ENCODE measurements at places on chromosomes 16 and 17. TPM values are rescaled to one million over a fixed set of nuclear protein-coding genes. Genes with fewer than 3 reads are reported as not detected.

Gene TEX19
- total RNA-seq = not detected

- DNase-seq = no peak
Observed at GRCh38 chr17:67519801-67520251, 142.7 kb downstream of the PITPNC1 start.

DNA sequence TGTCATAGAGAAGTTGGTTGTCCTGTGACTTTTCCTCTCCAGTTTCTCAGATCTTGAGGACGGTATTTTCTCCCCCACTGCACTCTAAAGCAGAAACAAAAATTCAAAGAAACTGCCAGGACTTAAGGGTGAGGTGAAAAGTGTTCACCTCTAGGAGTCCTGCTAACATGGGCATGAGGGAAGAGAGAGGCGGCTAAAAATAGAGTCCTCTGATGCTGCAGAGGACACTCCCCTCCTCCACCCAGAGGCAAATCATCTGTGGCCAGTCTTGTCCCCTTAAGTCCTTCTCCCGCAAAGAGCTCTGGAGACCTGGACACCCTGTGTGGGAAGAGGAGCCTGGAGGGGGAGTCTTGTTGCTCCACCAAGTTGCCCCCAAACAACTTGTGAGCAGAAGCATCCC, 4.7 kb upstream of the DDX19A start:
- DNase-seq = no peak

DNA sequence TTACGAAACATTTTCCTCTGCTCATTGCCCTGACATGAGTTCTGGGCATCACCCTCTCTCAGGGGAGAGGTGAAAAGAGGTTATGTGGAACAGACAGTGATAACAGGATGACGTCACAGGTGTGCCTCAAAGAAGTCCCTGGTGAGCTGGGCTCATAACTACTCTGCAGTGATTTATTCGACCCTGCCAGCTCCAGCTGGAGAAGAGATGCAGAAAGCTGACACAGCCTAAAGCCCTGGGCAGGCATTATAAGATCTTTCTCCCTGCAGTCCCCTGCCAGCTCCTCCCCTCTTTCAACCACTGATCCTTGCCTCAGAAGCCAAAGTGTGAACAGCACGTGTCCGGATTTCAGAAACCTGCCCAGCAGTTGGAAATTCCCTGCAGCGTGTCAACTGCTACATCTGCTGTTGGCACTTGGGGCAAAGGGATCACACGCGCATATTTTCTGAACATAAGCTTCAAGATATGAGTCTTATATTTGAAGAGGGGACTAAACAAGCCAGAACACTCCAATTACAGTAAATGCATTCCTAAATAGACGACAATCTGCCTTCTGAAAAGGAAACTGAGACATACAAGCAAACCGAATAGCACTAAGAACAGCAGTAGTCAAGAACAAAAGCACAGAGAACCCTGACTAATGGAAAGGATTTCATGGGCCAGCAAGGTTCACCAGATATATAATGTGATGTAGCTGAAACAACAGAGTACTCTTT, 80.5 kb downstream of the SMG6 start:
- DNase-seq = peak; percentile 63

Gene CFAP97D1
- total RNA-seq = not detected

DNA sequence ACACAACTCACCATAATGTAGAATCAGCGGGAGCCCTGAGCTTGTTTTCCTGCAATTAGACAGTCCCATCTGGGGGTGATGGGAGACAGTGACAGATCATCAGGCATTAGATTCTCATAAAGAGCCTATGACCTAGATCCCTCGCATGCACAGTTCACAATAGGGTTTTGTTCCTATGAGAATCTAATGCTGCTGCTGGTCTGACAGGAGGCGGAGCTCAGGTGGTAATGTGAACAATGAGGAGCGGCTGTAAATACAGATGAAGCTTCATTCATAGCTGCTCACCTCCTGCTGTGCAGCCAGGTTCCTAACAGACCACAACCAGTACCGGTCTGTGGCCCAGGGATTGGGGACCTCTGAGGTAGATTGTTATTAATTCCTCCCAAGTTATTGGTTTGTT, 2.9 kb upstream of the DOK4 start:
- no peak for DNase-seq

DNA sequence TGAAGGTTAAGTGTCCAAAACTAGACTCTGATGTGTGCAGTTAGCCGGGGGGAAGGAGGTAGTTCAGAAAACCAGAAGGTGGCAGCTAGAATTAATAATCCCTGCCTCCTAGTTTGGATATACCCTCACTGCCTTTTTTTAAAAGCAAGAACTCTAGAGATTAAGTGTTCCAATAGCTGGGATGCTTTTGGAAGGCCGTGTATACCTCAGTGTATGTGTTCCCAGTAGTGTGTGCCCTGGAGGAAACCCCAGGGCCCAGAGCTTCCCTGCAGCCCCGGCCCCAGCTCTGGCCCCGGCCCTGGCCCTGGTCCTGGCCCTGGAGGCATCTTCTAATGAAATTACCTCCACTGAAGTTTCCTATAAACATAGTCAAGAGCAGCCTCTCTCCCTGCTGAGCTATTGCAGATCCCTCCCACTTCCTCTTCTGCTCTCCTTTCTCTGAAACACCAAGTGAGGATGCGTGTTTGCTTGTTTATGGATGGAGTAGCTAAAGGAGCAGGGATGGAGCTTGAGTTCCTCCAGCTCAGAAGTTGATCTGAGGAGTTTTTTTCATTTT, 130.7 kb downstream of the PRKCA start:
- DNase-seq = peak; percentile 30

Gene PDILT
- not detected for total RNA-seq

Gene KRT39
- total RNA-seq = not detected

DNA sequence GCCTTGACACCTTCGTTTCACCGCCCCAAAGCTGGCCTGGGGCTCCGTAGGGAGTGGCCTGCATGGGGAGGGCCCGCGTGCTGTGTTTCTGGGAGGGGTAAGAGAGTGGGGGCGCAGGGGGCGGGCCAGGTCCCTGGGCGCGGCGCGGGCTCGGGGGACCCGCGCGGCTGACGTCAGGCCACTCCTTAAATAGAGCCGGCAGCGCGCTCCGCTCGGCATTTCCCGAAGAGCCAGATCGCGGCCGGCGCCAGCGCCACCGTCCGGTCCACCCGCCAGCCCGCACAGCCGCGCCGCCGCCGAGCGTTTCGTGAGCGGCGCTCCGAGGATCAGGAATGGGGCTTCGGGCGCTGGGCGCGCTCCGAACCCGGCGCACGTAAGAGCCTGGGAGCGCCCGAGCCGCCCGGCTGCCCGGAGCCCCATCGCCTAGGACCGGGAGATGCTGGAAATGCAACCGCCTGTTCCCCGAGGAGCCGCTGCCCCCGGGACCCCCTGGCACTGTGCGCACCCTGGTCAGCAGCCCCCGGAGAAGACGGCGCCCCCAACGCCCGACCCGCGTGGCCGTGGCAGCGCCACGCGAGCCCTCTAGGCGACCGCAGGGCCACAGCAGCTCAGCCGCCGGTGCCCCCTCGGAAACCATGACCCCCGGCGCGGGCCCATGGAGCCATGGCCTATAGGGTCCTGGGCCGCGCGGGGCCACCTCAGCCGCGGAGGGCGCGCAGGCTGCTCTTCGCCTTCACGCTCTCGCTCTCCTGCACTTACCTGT, at the start of gene HS3ST2:
HS3ST2 (plus strand) TSS at position 215 of the 763 bp plus-strand sequence; CDS start at position 664, 449 bp downstream.
- DNase-seq = no peak

GRCh38 chr16:51682905-51683304, 531.8 kb upstream of the SALL1 start:
- DNase-seq = no peak

DNA sequence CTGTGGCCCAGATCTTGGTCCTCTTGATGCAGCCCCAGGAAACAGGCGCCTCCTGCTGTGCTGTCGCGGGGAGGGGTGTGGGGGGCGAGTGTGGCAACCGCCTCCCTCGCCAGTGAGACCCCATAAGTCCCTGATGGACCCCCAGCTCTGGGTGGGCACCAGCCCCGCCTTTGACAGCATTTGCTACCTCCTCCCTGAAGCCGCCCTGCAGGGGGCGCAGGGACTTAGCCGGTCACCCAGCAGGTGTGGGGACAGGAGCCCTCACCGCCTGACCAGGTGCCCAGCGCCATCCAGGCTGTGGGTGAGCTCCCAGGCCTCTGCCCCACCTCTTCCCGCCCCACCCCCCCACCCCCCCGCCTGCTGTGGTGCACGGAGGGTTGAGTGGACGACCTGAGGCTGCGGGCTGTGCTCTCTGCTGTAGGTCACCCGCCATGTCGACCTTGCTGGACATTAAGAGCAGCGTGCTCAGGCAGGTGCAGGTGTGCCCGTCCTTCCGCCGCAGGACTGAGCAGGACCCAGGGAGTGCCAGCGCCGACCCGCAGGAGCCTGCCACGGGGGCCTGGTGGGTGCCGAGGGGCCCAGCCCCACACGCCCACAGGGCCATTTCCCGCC, 4.8 kb downstream of the BAIAP3 start:
- no peak for DNase-seq

- DNase-seq = no peak
Observed at GRCh38 chr16:27269300-27270150, 953 bp upstream of the NSMCE1 start.

Gene ACSM5
- not detected for total RNA-seq

Gene NPIPA3
- total RNA-seq = 0.97 TPM

DNA sequence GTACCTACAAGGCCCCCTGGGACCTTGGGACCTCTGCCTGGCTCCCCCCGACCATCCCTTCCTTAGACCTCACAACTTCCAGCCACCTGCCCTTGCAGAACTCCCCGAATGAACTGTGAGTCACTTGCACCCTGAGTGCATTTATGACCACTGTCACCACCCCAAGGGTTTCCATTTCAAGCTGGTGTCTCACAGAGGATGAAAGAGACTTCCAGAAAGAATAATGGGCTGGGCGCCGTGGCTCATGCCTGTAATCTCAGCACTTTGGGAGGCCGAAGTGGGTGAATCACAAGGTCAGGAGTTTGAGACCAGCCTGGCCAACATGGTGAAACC, 124.5 kb upstream of the CIBAR2 start:
- peak; percentile 87 for DNase-seq

DNA sequence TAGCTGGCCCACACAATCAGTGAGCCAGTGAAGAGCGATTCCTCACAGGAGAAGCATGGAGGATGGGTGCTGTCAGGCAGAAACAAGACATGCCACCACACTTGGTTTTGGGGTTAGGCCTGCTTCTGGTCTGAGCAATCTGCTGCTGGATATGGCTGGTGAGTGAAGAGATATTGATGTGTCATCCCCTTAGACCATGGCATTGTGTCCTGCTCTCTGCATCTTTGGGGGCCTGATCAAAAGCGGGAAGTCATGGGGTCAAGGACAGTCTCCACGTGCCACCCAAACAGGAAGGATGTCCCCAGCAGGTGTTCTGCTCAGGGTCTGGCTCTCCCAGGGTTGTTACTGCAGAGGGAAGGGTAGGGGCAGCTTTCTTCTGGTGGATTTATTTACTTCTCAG, 140.7 kb downstream of the PRKCB start:
- DNase-seq = no peak

GRCh38 chr16:7612671-7613070, 280.0 kb downstream of the RBFOX1 start:
- DNase-seq = no peak

DNA sequence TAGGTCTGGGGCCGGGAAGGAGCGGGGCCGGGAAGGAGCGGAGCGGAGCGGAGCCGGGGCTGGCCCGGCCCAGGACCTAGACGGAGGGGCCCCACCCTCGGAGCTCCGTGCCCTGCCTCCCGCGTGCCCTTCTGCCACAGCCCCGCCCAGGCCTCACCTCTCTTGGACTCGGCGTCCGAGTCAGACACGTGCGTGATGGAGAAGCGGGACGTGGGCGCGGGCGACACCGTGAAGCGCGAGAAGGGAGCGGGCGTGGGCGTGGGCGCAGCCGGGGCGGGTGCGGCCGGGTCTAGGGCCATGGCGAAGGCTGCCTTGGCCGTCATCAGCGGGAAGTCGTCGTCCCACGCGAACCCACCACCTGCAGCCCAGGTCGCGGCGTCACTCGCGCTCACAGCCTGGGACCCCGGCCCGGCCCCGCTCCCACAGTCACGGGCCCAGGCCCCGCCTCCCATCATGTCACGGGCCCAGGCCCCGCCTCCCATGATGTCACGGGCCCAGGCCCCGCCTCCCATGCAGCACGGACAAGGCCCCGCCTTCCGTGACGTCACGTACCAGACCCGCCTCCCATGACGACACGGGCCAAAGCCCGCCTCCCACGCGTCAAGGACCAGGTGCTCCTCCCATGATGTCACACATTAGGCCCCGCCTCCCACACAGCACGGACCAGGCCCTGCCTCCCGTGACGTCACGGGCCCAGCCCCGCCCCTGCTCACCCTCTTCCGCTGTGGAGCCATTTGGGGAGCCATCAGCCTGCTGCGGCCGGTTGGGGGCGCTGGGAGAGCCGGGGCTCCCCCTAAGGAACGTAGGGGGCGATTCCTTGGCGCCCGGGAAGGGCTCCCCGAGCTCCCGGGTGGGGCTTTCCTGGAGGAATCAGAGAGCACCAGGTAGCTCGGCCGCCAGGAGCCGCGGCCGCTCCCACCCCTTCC, 45.8 kb upstream of the PVALEF start:
- peak; percentile 98 for DNase-seq

- no peak for DNase-seq
Observed at GRCh38 chr16:84658690-84659089, 10.4 kb downstream of the KLHL36 start.

DNA sequence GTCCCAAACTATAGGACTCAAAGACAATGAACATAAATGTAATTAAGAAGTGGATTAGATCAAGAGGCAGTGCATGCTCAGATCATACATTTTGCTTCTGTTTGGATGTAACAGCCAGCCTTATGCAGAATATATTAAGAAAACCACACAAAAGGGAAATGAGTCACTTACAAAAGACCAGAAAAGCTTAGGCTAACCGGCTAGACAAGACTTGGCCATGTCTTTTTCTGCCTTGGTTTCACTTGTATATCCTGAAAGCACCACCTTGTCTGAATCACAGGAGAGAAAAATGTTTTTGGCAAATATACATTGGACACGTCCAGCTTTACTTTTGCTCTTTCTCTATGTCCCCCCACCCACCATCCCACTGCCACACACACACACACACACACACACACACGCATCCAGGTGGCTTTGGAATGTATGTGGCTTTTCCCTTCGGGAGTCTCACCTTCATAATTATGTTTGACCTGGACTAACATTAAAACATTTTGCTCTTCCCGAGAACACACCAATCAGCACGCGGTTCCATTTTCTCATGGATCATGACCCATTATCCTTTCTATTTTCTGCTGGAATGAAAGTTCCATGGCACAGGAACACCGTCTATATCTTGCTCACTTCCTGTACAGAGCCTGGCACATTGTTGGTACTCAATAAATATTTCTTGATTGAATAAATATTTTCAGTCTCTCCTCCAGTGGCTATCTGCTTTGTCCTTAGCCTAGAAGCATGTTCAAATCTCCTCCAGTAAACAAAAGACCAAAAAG, 64.6 kb downstream of the CDK5R1 start:
- DNase-seq = peak; percentile 39

- no peak for DNase-seq
Observed at GRCh38 chr16:12150600-12150999, 174.1 kb downstream of the SNX29 start.

All from HFFc6 (cell line).